ENCODE measurements at places on chromosomes 7 and 10. TPM values are rescaled to one million over a fixed set of nuclear protein-coding genes. Genes with fewer than 3 reads are reported as not detected.
A peak's percentile ranks its signal among the peaks of the same experiment; 100 is the strongest.

Gene CNTNAP2
- total RNA-seq, result 0.91 TPM

Gene C10orf62
- not detected for total RNA-seq

Gene INHBA
- total RNA-seq, result 6.9 TPM

Gene SHTN1
- 19.6 TPM for total RNA-seq

DNA sequence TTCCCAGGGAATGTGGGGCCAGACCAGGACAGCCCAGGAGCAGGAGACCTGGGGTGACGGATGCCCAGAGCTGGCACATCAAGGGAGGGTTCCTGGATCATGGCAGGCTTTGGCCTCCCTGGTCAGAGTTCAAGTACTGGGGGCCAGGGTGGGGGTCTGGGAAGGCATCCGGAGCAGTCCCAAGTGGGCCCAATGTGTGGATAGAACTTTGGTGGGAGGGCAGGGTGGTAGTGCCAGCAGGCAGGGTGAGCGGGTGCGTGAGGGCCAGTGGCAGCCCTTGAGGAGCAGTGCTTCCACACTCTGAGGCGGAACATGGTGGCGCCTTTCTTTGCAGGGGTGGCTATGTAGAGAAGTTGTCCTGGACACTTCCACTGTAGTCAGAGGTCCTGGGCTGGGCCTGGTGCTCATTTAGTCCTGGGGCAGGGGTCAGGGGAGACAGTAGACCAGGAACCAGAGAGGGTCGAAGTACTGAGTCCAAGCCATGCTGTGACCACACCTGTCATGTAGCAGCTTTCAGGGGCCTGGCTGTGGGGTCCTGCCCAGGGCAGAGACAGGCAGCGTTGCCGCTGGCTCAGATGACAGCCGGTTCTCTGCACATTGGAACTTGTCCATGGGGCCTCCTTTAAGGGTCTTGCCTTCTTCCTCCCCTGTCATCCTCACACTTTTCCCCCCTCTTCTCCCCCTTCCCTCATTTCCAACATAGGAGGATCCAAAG, 22.2 kb upstream of the CSGALNACT2 start:
- no peak overlapping the region for H3K27ac ChIP-seq
- no peaks in the 10 kb centered on the region for H3K36me3 ChIP-seq
- H3K4me3 ChIP-seq, result no peak overlapping the region
- DNase-seq, result no peak
- no peaks in the 10 kb centered on the region for H3K27me3 ChIP-seq
- H3K4me1 ChIP-seq, result no peaks in the 10 kb centered on the region

- H3K27ac ChIP-seq, result no peak overlapping the region
- H3K36me3 ChIP-seq, result no peaks in the 10 kb centered on the region
- H3K4me1 ChIP-seq, result no peaks in the 10 kb centered on the region
Observed at GRCh38 chr7:51613911-51614357, 297.3 kb upstream of the COBL start.

- H3K36me3 ChIP-seq, result no peaks in the 10 kb centered on the region
- no peaks in the 10 kb centered on the region for H3K27me3 ChIP-seq
- no peak overlapping the region for H3K27ac ChIP-seq
Observed at GRCh38 chr7:50264908-50265307, 39.6 kb upstream of the IKZF1 start.

Gene DRGX
- not detected for total RNA-seq

DNA sequence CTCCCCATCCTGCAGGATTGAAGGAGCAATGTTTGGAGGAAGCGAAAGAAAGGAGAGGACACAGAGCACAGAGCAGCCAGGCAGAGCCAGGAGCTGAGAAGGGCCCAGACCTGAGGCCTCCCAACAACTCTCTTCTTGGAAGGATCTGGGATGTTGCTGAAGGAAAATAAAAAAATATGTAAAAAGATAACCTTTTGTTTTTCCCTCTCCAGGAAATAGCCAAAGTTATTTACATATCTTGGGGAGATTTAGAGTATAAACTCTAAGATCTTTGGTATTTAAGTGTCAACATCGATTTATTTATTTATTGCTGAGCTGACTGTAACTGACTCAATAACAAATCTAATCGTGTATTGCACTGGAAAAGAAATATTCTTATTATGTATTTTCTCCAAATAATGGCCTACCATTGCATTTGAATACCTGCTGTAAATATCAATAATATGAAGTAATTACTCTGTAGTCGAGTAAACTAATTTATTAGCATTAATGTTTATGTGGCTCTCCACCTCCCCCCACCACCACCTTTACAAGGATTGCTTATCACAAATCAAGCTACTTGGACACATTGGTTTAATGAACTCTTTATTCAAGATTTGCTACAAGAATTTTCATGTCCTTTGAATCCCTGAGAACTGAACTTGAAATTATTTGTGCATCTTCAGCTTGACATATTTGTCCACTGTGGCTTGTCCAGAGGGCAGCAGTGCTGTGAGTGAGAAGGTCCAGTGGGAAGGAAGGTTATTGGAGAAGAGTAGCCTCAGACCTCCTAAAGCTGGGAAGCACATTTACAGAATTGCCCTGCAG, 1.8 kb upstream of the HOXA11 start:
- no peaks in the 10 kb centered on the region for H3K36me3 ChIP-seq
- no peaks in the 10 kb centered on the region for H3K4me1 ChIP-seq
- no peaks in the 10 kb centered on the region for H3K27me3 ChIP-seq
- H3K27ac ChIP-seq, result peak overlapping the region; percentile 94
- peak overlapping the region; percentile 56 for H3K4me3 ChIP-seq

DNA sequence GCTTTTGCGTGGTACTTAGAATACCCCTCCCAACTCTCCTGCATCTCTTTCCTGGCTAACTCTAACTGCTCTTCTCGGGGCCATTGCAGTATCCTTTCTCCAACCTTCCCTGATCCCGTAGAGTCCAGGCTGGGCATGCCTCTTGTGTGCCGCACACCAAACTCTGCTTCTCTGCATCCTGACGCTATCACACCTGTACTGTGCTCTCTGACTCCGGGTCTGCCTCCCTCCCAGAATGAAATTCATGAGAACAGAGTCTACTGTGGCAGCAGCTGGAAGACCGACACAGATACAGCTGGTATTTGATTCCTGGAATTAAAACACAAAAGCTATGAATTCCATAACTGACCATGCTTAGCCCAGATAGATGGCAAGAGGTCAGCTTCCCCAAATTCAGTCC, 60.9 kb downstream of the C10orf67 start:
- H3K4me1 ChIP-seq, result no peaks in the 10 kb centered on the region
- no peaks in the 10 kb centered on the region for H3K27me3 ChIP-seq
- H3K27ac ChIP-seq, result no peak overlapping the region

- DNase-seq, result no peak
- H3K36me3 ChIP-seq, result no peaks in the 10 kb centered on the region
- no peak overlapping the region for H3K27ac ChIP-seq
- H3K4me3 ChIP-seq, result no peak overlapping the region
- H3K27me3 ChIP-seq, result no peaks in the 10 kb centered on the region
Observed at GRCh38 chr10:11450427-11450826, 161.0 kb downstream of the USP6NL start.

GRCh38 chr10:51377932-51378599, 303.8 kb downstream of the PRKG1 start:
- H3K4me1 ChIP-seq, result peaks cover 3% of the 10 kb centered on the region
- DNase-seq, result no peak
- no peak overlapping the region for H3K4me3 ChIP-seq
- no peak overlapping the region for H3K27ac ChIP-seq

DNA sequence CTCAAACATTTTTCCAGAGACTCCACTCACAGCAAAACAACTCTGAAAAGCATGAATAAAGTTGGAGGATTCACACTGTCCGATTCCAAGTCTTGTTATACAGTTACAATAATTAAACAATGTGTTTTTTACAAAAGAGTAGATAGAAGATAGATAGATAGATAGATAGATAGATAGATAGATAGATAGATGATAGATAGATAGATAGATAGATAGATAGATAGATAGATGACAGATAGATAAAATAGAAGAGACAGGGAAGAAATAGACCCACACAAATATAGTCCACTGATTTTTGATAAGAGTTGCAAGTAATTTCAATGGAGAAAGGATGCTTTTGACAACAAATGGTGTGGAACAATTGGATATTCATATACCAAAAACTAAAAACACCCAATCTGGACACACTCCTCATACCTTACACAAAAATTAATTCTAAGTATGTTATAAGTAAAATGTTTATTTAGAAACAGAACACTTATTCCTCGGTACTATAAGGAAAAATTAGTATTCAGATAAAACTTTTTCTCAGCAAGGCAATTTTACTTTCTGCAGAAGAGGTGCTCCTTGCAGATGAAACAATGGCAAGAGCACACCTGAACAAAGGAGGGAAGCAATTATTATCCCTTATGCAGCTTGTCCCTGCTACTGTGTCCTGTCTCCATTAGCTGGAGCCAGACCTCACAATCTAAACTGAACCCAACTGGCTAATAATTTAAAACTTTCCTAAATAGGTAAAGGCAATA, 5.7 kb upstream of the TAS2R39 start:
- no peaks in the 10 kb centered on the region for H3K27me3 ChIP-seq
- no peak for DNase-seq
- H3K4me3 ChIP-seq, result no peak overlapping the region
- H3K36me3 ChIP-seq, result no peaks in the 10 kb centered on the region

GRCh38 chr10:97479939-97480338, 18.3 kb downstream of the MMS19 start:
- H3K4me3 ChIP-seq, result no peak overlapping the region
- no peak overlapping the region for H3K27ac ChIP-seq
- no peaks in the 10 kb centered on the region for H3K4me1 ChIP-seq
- no peaks in the 10 kb centered on the region for H3K27me3 ChIP-seq
- no peaks in the 10 kb centered on the region for H3K36me3 ChIP-seq

DNA sequence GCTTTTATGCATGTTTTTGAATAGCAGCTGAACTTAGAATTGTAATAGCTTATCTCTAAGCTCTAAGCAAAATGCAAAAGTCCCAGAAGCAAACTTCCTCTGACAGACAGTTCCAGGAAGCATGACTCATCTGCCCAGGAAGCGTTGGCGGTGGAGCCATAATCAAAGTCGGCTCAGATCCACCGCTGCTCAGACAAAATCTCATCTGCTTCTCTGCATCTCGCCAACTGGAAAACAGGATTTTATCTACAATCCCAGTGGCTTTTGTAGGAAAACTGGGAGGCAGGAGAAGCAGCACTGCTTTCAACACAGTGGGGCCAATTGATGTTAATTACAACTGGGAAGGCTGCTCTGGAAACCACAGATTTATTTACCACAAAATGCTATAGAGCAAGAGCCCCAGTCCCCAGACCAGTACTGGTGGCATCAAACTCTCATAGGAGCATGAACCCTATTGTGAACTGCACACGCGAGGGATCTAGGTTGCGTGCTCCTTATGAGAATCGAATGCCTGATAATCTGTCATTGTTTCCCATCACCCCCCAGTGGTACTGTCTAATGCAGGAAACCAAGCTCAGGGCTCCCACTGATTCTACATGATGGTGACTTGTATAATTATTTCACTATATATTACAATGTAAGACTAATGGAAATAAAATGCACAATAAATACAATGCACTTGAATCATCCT, 99.9 kb downstream of the CUBN start:
- no peaks in the 10 kb centered on the region for H3K4me1 ChIP-seq
- no peaks in the 10 kb centered on the region for H3K36me3 ChIP-seq
- peak; percentile 65 for DNase-seq

GRCh38 chr10:64091897-64092296, 570.7 kb downstream of the REEP3 start:
- no peaks in the 10 kb centered on the region for H3K27me3 ChIP-seq
- DNase-seq, result no peak
- H3K27ac ChIP-seq, result no peak overlapping the region
- no peaks in the 10 kb centered on the region for H3K4me1 ChIP-seq

- H3K36me3 ChIP-seq, result no peaks in the 10 kb centered on the region
- H3K27ac ChIP-seq, result no peak overlapping the region
- H3K27me3 ChIP-seq, result no peaks in the 10 kb centered on the region
- no peak for DNase-seq
- H3K4me3 ChIP-seq, result no peak overlapping the region
- no peaks in the 10 kb centered on the region for H3K4me1 ChIP-seq
Observed at GRCh38 chr10:129605986-129606518, 139.0 kb downstream of the MGMT start.

DNA sequence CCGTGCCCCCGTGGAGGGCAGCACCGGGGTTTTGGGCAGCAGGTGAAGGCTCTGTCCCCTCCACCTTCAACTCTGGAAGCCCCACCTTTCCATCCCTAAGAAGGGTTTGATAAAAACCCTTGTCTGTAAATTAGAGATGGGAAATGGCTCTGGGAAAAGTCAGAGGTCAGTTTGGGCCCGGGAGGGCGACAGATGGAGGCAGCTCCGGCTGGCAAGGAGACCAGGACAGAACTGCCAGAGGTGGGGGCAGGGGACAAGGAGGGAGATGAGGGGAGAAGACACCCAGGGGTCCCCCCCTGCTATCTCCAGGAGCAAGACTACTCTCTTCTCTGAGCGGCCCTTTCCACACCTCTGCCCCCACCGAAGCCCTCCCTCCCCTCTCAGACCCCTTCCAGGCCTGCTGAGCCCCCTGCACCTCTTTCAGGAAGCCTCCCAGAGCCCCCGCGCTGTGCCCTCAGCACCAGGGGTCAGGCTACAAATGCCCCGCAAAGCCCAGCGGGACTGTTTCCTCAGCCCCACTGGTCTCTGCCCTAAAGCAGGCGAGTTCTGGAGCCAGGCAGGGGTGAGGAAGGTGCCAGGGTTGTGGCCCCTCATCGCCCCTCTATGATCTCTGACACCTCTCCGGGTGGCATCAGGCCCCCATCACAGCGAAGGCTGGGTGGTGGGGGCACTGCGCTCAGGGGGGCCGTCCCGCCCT, 980 bp upstream of the SH2B2 start:
- H3K27me3 ChIP-seq, result no peaks in the 10 kb centered on the region
- DNase-seq, result peak; percentile 39
- H3K4me1 ChIP-seq, result peaks cover 7% of the 10 kb centered on the region
- peak overlapping the region; percentile 97 for H3K27ac ChIP-seq

GRCh38 chr7:157432957-157433576, 96.3 kb downstream of the DNAJB6 start:
- H3K36me3 ChIP-seq, result no peaks in the 10 kb centered on the region
- H3K4me1 ChIP-seq, result no peaks in the 10 kb centered on the region
- DNase-seq, result no peak
- H3K27ac ChIP-seq, result no peak overlapping the region
- no peak overlapping the region for H3K4me3 ChIP-seq
- no peaks in the 10 kb centered on the region for H3K27me3 ChIP-seq

Gene DNAH11
- 0.26 TPM for total RNA-seq

DNA sequence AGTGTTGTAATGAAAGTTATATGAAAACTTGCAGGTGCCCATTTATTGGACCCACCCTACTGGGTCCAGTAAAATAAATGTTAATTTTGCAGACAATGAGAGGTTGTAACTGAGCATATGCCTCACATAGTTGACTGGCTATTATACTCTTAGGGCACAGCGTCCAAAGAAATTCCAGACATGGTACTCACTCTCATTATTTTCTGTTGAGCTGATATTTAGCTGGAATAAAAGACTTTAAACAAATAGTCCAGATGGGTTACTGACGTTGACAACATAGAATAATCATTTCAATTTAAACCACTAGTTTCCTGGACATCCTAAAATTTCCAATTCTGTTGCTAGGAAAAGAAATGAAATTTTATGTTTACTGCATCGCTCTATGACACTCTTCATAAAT, 174.5 kb downstream of the ZNF365 start:
- no peak overlapping the region for H3K27ac ChIP-seq
- H3K27me3 ChIP-seq, result no peaks in the 10 kb centered on the region
- no peak overlapping the region for H3K4me3 ChIP-seq
- DNase-seq, result no peak

GRCh38 chr10:16049782-16050181, 189.5 kb upstream of the MINDY3 start:
- DNase-seq, result no peak
- no peak overlapping the region for H3K4me3 ChIP-seq
- H3K27ac ChIP-seq, result no peak overlapping the region
- no peaks in the 10 kb centered on the region for H3K4me1 ChIP-seq
- no peaks in the 10 kb centered on the region for H3K27me3 ChIP-seq
- H3K36me3 ChIP-seq, result no peaks in the 10 kb centered on the region

Gene NEBL
- 22.2 TPM for total RNA-seq

Gene TEX47
- total RNA-seq, result not detected

Data from uterus (tissue), 4 donors.